Fibroblast of lung (primary cell): ENCODE measurements at places on chromosomes 6 and 20. TPM values are rescaled to one million over a fixed set of nuclear protein-coding genes. Genes with fewer than 3 reads are reported as not detected.

CST5 gene
- total RNA-seq = not detected in 2 replicates

ISM1 gene
- 0.17 and 0.26 TPM in 2 replicates for total RNA-seq

NRN1 gene
- under 0.01 TPM in 1 of 2 replicates, not detected in the other for total RNA-seq

OR2B6 gene
- total RNA-seq = 0.17 TPM in 1 of 2 replicates, not detected in the other

LAMP5 gene
- 2.1 and 2.6 TPM in 2 replicates for total RNA-seq

FLRT3 gene
- 5.1 and 7.6 TPM in 2 replicates for total RNA-seq

VWA7 gene
- total RNA-seq = under 0.01 and 0.66 TPM in 2 replicates

TBXT gene
- total RNA-seq = not detected in 2 replicates

XPO5 gene
- 18.2 and 20.5 TPM in 2 replicates for total RNA-seq

COL11A2 gene
- total RNA-seq = 0.17 and 0.26 TPM in 2 replicates

PAX1 gene
- total RNA-seq = not detected in 2 replicates

TPMT gene
- 12.8 and 17.5 TPM in 2 replicates for total RNA-seq

PTCHD4 gene
- total RNA-seq = 4.4 and 5.8 TPM in 2 replicates

MED23 gene
- 24.7 and 27.4 TPM in 2 replicates for total RNA-seq

IL20RA gene
- total RNA-seq = 0.33 and 0.77 TPM in 2 replicates

JAG1 gene
- 34.2 and 57.3 TPM in 2 replicates for total RNA-seq

ZNF165 gene
- total RNA-seq = 0.33 and 0.51 TPM in 2 replicates

GUCA1A gene
- under 0.01 and 0.33 TPM in 2 replicates for total RNA-seq

MAS1 gene
- total RNA-seq = not detected in 2 replicates

RHAG gene
- not detected in 2 replicates for total RNA-seq

HFE gene
- 6.4 and 18.3 TPM in 2 replicates for total RNA-seq

SNAP91 gene
- under 0.01 and 0.17 TPM in 2 replicates for total RNA-seq

CRISP3 gene
- total RNA-seq = not detected in 2 replicates

VSX1 gene
- total RNA-seq = not detected in 2 replicates

POU5F1 gene
- total RNA-seq = under 0.01 TPM in 2 replicates

LIN28B gene
- not detected in 2 replicates for total RNA-seq

MAP1LC3A gene
- 21.8 and 30.4 TPM in 2 replicates for total RNA-seq

PACRG gene
- 0.26 and 0.66 TPM in 2 replicates for total RNA-seq

TAP2 gene
- total RNA-seq = 14.1 and 27.7 TPM in 2 replicates

MYCT1 gene
- under 0.01 TPM in 1 of 2 replicates, not detected in the other for total RNA-seq

NHSL1 gene
- total RNA-seq = 10.0 and 10.6 TPM in 2 replicates

CST1 gene
- total RNA-seq = 3.6 TPM in 1 of 2 replicates, not detected in the other

ZBTB46 gene
- 2.8 and 4.5 TPM in 2 replicates for total RNA-seq

LRRC73 gene
- total RNA-seq = 0.26 and 0.33 TPM in 2 replicates

PXDC1 gene
- 33.1 and 52.7 TPM in 2 replicates for total RNA-seq

SOBP gene
- total RNA-seq = 5.6 and 6.3 TPM in 2 replicates

PPP1R16B gene
- under 0.01 TPM in 2 replicates for total RNA-seq

MUCL3 gene
- total RNA-seq = not detected in 2 replicates

ELOVL2 gene
- under 0.01 and 1.0 TPM in 2 replicates for total RNA-seq

TRDN gene
- not detected in 2 replicates for total RNA-seq

TRAM2 gene
- total RNA-seq = 69.6 and 131 TPM in 2 replicates

COL20A1 gene
- not detected in 2 replicates for total RNA-seq

OR2H1 gene
- not detected in 2 replicates for total RNA-seq

COMMD7 gene
- 26.7 and 39.6 TPM in 2 replicates for total RNA-seq

WFDC12 gene
- total RNA-seq = not detected in 2 replicates

PKIB gene
- total RNA-seq = 0.51 and 1.3 TPM in 2 replicates

ZBP1 gene
- total RNA-seq = not detected in 2 replicates
